ENCODE measurements at places on chromosomes 7 and 10.
A peak's percentile ranks its signal among the peaks of the same experiment; 100 is the strongest.

- no peak for DNase-seq
Observed at GRCh38 chr7:148906707-148907498, 22.8 kb upstream of the EZH2 start.

- no peak for DNase-seq
Observed at GRCh38 chr7:28410628-28411531, 1.4 kb upstream of the CREB5 start.

DNA sequence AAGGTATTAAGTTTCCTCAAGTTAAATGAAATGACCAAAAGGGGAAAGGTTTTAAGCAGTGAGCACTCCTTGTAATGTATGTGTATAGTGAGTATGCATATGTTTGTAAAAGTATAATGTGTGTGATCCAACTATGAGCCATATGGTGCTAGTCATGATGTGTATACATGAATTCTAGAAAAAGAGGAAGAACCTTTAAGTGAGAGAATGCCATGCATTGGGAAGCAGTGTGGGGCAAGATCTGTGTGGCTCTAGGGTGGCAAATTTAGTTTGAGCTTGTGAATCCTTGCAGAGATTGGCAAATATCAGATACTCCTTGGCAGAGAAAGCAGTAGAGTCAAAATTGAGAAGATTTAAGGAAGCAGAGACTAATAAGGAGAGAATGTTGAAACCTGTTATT lies 435.0 kb downstream of the AUTS2 start:
- no peak for DNase-seq

GRCh38 chr7:85927226-85927625 lies 716.5 kb upstream of the GRM3 start:
- no peak for DNase-seq

DNA sequence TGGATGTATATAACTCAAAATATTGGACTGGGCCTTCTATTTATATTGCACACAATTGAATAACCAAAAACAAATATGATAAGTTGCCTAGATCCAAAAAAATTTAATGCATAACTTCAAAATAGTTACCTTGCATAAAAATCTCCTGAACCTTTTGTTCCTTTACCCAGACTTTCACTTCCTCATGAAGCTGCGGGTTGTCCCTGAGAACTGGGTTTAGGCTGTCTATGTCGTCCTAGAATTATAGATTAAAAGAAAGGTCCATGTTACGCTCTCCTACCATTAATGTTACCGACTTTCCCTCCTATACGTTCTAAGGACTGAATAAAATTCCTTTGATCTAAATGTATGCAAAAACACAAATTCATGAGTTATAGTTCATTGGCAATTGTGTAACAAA lies 86.6 kb downstream of the NRBF2 start:
- no peak for DNase-seq

DNA sequence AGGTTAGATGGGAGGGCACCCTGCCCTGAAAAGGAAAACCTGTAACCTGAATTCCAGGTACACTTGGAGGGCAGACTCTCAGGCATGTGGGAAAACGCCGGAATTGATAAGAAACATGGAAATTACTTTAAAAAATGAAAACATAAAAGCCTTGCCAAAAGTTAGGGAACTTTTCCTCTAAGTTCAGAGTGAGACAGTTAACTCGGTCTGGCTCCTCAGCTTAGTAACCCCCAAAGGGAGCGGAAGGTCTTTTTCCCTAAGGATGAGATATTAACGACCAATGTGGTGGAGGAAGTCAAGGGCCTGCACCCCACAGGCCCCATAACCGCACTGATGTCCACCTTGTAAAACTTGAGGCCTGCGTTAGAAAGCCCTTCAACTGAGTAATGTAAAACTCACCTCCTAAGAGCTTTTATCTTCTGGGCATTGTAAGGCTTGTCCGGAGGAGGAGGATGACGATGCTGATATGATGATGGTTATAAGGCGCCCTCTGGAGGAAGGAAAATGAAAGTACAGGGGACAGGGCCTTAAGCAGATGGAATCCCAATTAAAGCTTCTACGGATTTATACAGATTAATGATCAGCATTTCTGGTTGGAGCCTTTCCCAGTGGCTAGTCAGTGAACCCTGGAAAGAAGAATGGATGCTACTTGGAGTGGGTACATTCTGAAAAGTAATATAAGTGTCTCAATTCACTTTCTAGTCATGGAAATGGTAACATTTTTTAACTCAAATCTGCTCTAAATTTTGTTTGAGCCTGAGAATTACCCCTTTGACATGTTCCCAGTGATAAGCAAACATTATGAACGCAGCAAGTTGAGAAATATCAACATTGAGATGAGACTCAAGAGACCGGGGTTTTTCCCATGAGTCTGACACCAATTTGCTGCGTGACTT lies 694 bp downstream of the COL1A2 start:
- DNase-seq = peak; percentile 80

DNA sequence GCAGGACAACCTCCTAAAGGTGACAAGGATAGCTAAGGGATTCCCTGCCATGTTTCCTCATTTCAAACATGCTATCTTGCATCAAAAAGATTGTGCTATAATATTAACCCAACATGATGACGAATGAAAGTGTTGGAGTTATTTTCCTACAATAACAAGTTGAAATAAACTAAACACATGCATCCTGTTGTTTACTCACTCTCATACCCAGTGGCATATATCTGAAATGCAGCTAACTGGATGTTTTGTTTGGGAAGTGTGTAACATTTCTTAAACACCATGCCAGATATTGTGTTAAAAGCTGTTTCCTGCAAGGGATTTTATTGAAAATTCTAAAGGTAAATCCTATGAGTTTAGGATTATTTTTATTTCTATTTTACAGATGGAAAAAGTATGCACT lies 139.6 kb downstream of the TFPI2 start:
- no peak for DNase-seq

DNA sequence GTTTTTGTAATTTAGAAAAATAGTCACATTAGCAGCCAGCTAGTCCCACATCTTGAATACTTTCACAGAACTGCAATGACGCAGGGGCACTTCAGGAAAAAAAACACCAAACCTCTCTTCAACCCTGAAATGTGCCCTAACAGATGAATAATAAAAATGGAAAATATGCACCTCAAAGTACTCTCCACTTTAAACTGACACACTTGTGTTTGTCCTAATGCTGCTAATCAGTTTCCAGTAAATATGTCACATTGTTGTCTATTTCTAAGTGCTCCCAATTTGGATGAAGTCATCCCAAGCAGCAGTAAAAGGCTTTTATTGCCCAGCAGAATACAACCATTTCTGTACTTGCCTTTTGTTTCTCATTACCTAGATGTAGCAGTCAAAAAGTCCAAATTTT lies 86.7 kb downstream of the PARD3 start:
- DNase-seq = no peak

- DNase-seq = no peak
Observed at GRCh38 chr7:158742065-158742821, 37.6 kb upstream of the NCAPG2 start.

GRCh38 chr7:32564542-32564941 lies 69.3 kb downstream of the AVL9 start:
- no peak for DNase-seq

DNA sequence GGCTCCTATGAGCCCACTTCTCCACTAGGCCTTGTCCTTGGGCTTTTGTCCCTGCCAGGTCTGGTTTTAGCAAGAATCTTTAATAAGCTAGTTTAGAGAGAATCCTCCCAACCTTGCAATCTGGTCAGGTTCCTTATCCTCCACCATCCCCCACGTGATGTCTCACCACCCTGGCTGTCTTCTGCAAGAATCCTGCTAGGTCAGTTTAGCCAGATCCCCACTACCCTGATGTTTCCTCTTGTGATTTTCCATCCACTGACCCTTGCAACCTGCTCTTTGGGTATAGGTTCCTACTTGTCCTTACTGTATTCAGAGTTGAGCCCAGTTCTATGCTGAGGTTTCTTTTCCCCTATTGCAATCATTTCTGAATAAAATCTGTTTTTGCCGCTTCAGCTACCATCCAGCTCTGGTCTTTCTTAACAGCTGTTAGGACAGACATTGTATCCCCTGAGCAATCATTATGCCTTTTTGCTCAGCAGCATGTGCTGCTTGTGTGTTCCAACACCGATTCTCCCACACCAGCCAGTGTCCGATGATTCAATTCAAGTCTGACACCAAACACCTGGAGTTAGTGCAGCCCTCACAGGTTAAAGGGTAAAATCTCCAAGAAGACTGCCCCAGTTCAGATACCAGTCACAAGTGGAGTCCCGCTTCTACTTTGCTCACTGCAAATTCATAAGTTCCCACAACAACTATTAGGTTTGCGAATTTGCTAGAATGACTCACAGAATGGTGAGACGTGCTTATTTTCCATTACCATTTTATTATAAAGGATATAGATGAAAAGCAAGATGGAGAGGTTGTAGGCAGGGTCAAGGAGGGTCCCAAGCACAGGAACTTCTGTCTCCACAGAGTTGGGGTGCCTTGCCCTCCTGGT lies 62.2 kb upstream of the ADCY1 start:
- DNase-seq = no peak

DNA sequence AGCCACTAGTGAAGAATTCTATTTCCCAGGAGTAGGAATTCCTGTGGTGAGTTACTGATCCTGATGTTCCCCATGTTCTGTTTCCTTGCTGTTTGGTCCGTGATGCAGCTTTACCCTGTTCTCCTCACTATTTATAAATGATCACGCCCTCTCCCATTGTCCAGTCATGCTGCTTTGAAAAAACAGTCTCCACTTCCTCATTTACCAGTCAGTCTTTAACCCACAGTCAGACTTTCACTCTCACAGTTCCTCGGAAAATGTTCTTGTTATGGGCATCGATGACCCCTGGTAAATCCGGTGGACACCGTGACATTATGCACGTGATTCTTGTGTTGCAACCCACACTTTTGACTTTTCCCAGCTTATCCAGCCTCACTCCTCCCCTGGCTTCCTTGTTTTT lies 14.4 kb downstream of the SCIN start:
- no peak for DNase-seq

- no peak for DNase-seq
Observed at GRCh38 chr10:128152741-128153580, 26.7 kb upstream of the MKI67 start.

DNA sequence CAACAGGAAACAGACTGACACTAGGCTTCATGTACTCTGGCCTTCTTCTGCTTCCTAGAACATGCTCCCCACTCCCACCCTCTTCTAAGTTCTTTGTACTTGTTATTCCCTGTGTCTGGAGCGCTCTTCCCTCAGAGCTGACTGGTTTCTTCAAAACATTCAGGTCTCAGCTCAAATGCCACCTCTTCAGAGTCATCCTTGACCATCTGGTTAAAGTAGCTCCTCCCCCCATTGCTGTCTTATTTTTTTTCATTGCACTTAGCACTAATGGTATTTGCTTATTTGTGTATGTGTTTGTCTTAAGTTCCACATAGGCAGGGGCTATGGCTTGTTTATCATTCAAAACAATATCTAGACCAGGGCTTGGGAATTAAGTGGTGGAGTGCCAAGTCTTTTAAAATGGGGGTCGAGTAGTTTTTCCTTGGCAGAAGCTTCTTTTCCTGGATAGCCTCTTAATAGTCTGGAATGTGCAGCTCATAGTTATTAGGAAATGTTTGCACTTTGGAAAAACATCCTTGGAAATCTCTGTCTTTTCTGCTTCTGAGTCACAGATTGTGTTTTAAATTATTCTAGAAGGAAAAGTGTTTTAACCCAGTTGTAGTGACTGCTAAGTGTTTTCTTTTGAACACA lies 60.0 kb downstream of the RALA start:
- DNase-seq = peak; percentile 22

- DNase-seq = no peak
Observed at GRCh38 chr10:75203724-75204123, 6.9 kb upstream of the VDAC2 start.

DNA sequence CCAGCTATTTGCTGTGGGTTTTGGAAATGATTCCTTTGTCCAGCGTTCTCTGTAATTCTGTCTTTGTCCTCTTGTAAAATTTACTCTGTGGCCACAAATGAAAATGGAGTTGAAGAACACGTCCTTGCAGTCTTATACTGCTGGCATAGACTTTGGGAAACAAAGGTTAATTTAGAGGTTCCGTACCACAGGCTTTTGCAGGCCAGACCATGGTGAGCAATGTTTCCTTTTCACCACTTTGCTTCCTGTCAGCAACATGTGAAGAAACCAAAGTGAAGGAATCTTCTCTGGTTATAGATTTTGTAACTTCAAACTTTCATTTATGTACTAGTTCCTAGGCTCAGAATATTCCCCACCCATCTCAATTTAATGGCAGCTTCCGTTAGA lies 488.5 kb downstream of the MDFIC start:
- no peak for DNase-seq

DNA sequence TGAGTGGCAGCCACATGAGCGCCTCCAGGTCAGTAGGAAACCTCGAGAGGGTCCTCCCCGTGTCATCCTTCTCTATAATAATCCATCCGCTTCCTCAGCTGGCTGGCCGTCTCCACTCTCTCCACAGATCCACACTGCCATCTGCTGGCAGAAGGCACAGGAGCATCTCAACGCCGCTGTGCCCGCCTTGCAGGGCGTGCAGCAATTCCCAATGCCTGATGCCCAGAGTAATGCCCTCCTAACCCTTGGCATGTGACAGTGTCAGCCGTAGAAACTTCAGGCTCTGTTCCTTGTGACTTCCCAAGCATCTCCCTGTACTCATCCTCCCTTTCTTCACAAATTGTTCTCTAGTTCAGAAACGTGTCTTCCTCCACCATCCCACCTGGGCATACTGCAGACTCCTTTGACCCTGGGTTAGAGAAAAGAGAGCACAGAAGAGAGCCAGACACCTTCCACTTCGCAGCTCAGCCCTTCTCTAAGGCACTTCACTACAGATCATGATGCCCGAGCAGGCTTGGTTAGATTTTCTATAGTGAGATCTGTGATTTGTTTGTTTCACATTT lies 70.8 kb downstream of the XPNPEP1 start:
- DNase-seq = peak; percentile 74

- no peak for DNase-seq
Observed at GRCh38 chr10:14322526-14323188, 8.1 kb downstream of the FRMD4A start.

GRCh38 chr7:151246102-151246850 lies 2.2 kb downstream of the SMARCD3 start:
- DNase-seq = no peak

GRCh38 chr7:147541261-147541660 lies 1049.3 kb upstream of the C7orf33 start:
- no peak for DNase-seq

DNA sequence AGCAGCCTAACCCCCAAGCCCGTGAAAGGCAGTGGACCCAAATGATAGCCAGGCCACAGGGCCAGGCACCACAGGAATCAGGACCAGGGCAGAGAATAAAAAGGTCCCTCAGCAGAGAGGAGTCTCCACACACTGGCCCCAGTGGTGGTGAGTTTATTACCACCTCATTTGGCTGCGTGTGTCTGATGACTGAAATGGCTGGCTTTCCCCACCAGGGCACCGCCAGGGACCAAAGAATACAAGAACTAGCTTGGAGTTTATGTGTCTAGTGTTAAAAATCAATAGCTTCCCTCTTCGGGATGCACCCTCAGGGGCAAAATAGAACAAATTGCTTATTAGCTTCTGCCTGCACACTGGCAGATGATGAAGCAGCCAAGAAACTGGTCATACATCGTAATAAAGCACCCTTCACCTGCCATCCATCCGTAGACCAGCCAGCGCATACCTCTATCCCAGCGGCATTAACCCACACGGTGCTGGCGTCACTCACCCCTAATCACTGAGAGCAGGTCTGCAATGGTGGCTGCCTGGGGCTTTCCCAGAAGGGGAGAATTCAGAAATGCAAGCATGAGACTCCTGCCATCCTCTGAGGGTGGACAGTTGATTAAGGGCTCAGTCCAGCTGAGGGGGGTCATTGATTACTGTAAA lies 223.7 kb upstream of the ZMIZ1 start:
- DNase-seq = no peak
